ENCODE measurements at places on chromosomes 3 and 15. TPM values are rescaled to one million over a fixed set of nuclear protein-coding genes. Genes with fewer than 3 reads are reported as not detected.

PPP4R2 gene
- 71.6 TPM for total RNA-seq

ZFAND6 gene
- 29.6 TPM for total RNA-seq

GOLGA6L4 gene
- total RNA-seq = 0.76 TPM

SHC4 gene
- 0.21 TPM for total RNA-seq

DYNC1LI1 gene
- total RNA-seq = 29.8 TPM

CYP1A1 gene
- total RNA-seq = 0.37 TPM

NCK1 gene
- 24.1 TPM for total RNA-seq
